ENCODE measurements at places on chromosomes 16 and 17.
A peak's percentile ranks its signal among the peaks of the same experiment; 100 is the strongest.

- no peak for DNase-seq
Measured at GRCh38 chr16:22052980-22053379, 39.4 kb upstream of the VWA3A start.

- peak; percentile 85 for DNase-seq
Measured at GRCh38 chr17:45172541-45173286, 11.0 kb downstream of the HEXIM2 start.

DNA sequence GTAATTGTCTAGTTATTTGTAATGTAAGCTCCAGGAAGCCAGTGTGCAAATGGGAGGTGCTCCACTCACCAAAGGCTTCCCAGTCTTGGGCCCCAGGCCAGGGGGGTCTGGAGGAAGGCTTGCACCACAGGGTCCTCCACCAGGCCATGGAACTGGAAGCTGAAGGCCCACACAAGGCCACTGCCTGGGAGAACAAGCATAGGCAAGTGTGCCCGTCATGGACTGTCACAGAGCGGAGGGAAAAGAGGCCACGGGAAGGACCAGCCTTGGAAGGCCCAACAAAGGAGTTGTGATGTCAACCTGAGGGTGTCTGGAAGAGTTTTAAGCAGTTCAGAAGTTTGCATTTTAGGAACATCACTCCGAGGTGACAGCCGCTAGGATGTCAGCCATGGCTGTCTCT, 3.0 kb upstream of the SRRM2 start:
- DNase-seq, result no peak

- DNase-seq, result no peak
Measured at GRCh38 chr16:79929260-79929965, 328.9 kb upstream of the MAF start.

DNA sequence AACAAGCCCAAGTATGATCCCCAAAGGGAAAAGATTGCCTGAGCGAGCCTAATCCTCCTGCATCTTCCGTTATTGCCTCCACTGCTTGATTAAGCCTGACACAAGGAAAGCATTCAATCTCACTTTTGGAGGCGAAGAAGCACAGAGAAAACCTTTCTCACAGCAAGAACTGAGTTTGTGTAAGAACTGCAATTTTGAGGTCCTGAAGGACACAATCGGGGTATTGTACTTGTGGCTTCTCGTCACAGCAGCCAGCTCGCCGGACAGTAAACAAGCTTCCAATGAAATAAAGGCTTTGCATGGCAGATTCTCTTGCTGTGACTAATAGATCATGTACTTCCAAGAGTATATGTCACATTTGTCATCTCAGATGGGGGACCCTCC, 18.7 kb upstream of the FOXF1 start:
- no peak for DNase-seq

DNA sequence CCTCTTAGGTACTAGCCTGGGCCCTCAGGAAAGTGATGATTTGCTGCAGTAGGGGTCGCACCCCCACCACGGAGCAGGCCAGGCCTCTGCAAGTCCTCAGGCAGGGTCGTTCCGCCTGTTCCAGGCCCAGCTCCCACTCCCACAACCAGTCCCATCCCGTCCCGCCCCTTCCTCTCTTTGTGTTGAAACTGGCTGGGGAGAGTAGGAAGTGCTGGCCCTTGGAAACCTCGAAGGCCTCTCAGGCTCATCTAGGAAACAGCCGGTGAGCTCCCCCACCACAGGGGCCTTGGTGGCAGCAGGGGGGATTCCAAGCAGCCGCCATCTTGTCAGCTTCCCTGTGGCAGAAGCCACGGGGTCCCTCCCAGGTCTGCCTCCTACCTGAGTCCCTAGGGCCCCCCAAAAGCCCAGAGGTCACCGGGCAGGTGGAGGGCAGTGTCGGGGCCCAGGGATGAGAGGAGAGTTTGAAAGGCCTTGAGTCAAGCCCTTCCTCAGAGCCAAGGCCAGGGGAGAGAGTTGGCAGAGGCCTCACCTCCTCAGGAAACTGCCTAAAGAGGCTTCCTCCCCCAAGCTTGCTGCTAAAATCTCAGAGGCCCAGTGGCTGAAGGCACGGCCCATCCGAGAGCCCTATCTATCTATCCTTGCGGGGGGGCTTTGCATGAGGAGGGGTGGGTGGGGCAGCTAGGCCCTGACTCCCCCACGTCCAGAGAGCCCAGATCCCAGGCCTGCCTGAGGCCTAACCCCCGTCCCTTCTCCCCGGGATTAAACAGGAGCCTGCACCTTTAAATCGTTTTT, 22.2 kb downstream of the MMP15 start:
- no peak for DNase-seq

GRCh38 chr17:62860962-62861873, 53.1 kb upstream of the MARCHF10 start:
- DNase-seq, result no peak

- DNase-seq, result peak; percentile 4
Measured at GRCh38 chr16:77376358-77376757, 58.5 kb downstream of the ADAMTS18 start.

DNA sequence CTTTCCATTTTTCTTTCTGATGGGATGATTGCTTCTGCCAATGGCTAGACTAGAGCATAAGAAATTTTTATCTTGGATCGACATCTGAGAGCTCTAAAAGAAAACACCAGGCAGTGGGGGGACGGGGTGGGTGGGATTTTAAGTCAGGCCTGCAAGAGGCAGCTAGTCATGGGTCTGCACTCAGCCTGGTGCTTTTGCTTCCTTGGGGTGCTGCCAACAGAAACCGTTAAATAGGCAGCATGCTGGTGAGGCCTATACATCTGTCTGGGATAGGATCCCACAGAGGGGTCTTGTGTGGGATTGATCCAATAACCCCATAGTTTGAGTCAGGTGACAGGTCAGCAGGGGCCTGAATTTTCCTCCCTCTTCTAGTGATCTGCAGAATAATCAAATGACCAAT, 26.9 kb downstream of the ZNRF1 start:
- DNase-seq, result no peak

DNA sequence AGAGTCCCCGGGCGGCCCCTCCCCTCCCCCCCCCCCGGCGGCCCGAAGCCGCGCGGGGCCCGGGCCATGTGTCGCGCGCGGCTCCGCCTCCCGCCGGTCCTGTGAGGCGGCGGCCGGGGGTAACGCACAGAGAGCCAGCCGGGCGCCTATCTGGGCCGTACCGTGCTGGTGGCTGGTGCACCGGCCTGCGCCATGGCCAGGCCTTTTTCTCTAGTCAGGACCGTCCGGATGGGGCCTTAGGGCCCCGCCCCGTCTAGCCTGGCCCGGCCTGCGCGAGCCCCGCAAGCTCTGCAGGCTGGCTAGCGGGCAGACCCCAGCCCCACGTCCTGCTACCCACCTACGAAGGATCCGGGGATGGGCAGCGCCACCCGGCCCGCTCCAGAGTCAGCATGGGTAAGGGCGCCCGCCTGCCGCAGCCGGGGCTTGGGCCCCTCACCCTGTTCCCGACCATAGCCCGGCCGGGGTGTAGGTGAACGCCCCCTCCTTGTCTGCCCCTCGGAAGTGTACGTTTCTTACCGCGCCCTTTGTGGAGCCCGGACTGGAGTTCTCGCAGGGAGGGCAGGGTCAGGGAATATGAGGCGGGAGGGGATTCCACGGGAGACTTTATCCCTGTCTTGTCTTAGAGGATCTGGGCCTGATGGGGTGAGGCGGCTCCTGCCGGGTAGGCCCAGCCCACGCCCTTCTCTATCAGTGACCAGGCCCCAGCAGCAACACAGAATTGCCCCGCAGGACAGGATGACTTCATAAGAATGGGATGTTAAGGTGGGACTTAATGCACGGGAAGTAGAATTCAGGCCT, at the start of gene CENPT:
Gene CENPT, minus strand, starts transcription at position 630 of the 798 bp plus-strand sequence. CDS start 13,834 bp downstream, outside the sequence.
- DNase-seq, result peak; percentile 58

DNA sequence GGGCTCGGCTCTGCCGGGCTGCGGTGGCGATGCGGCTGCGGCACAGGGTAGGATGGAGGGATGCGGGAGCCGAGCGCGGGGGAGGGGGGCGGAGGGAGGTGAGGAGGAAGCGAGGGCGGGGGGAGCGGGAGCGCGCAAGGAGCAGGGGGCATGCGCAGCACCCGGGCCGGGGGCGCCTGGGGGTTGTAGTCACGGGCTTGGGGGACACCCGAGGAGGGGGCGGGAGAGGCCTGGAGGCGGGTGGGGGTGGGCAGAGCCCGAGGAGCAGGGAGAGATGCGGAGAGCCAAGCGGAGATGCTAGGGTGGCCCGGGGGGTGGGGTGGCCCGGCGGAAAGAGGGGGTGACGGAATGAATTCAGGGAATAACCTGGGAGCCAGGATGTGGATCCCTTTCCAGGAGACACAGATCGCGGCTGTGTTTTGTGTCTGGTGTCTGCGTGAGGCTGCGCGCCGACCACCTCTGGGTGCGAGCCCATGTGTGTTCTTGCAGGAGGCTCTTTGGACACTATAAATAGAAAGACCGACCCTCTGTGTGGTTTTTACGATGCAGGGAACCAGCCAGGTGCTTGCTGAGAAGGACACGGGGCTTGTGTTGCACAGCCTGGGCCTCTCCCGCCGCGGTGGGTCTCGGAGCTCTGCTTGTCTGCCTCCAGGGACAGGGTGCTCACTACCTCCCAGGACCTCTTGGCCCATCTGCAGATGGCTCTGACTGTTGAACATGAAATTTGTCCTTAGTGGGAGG, at the start of gene STX1B:
Gene STX1B, minus strand, starts transcription at position 54 of the 741 bp plus-strand sequence. CDS start 242 bp downstream, outside the sequence.
- peak; percentile 60 for DNase-seq

DNA sequence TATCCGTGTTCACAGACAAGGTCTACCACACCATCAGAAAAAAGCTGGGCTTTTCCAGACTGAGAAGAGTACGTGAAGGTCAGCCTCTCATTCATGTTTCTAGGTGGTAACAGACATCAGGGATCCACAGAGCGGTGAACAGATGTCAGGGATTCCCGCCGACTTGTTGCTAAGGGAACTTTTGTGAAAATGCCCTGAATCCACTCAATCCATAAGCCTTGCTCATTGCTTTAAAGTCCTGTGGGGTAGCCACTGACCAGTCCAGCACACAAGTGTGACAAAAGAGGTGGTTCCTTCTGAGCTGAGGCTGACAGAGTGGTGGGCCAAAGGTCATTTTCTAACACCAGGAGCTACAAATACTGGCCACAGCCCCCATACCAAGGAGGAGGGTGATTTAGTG, 5.9 kb downstream of the GAS7 start:
- no peak for DNase-seq
